NCI-H524 (cell line): ENCODE measurements at places on chromosomes 11 and 22.
A peak's percentile ranks its signal among the peaks of the same experiment; 100 is the strongest.

GRCh38 chr11:119612814-119613213 lies 116.2 kb downstream of the NECTIN1 start:
- no peak for DNase-seq

GRCh38 chr22:37746366-37747079 lies 49.7 kb downstream of the TRIOBP start:
- DNase-seq: no peak

DNA sequence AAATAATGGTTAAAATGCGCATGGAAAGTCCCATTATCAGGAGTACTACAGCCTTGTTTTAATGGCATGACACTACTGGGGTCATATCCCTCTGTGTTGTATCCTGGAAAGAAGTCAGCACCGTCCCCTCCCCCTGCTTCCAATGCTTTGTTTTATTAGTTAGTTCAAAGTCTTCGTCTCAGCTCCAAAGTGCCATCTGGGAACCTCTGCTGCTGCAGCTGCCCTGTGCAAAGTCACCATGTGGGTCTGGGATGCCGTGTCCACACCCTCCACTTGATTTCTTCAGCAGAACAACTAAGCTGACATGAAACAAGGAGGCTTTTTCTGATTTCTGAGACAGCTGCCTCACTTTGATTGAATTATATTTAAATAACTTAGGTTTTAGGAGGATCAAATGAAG lies 29.5 kb upstream of the NCAM1 start:
- DNase-seq: peak; percentile 30

DNA sequence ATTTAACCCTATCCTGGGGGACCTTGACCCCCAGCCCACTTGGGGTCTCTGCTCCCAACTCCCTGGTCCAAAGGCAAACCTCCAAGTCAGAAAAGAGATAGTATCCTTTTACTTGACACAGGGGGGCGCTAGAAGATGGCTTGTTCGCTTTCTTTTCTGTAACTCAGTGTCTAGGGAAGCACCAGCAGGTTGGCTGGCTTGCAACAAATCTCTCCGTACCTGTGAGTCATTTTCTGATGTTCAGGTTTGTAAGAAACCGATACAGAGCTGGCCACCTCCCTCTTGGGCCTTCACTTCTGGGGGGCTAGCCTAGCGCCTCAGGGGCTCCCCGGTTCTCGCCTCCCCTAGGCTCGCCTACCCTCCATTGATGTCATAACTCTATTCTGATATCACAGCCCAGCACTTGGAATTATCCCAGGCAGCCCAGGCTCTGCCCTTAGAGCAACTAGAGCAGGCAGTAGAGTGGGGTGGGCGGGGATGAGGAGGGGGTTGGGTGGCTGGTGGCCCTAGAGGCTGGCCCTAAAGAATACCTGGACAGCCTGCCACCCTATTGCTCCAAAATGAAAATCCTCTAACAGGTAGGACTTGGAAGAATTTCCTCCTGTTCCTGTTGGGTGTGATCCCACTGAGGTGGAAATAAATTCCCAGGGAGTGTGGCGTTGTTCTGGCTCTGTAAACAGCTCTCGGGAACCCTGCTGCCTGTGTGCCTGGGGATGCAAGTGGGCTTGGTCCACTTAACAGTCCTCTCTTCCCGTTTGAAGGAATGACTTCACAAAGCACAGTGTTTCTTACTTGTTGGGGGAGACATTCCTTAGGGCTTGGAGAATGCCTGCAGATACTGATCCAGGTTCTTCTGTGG lies 69.4 kb downstream of the OSBP2 start:
- peak; percentile 76 for DNase-seq

- DNase-seq: peak; percentile 29
Observed at GRCh38 chr22:19398206-19398605, 33.3 kb downstream of the HIRA start.

DNA sequence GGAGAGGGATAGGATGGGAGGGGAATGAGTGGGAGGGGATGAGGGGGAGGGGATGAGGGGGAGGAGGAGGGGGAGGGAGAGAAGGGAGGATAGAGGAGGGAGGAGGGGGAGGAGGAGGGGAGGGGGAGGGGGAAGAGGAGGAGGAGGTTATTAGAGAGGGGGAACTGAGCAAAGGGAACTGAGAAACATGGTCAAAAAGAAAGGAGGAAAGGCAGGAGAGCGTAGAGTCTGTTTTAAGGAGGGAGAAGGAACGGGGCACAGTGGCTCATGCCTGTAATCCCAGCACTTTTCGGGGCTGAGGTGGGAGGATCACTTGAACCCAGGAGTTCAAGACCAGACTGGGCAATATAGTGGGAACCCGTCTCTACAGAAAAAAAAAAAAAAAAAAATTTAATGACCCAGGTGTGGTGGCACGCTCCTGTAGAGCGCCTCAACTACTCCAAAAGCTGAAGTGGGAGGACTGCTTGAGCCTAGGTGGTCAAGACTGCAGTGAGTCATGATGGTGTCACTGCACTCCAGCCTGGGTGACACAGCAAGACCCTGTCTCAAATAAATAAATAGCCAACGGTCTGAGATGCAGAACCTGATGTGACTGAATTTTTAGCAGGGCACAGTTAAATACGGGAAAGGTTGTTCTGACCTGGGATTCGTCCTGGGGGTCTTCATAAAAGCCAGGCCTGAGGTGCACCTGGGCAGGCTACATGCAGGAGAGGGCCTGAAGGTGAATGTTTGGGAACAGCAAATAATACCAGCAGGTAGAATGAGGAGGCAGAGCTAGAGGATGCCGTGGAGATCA lies 4.0 kb downstream of the B3GNT6 start:
- no peak for DNase-seq

GRCh38 chr11:102799681-102800340 lies 1.9 kb upstream of the MMP1 start:
- DNase-seq: no peak
